ENCODE measurements at places on chromosomes 5 and 9.

DNA sequence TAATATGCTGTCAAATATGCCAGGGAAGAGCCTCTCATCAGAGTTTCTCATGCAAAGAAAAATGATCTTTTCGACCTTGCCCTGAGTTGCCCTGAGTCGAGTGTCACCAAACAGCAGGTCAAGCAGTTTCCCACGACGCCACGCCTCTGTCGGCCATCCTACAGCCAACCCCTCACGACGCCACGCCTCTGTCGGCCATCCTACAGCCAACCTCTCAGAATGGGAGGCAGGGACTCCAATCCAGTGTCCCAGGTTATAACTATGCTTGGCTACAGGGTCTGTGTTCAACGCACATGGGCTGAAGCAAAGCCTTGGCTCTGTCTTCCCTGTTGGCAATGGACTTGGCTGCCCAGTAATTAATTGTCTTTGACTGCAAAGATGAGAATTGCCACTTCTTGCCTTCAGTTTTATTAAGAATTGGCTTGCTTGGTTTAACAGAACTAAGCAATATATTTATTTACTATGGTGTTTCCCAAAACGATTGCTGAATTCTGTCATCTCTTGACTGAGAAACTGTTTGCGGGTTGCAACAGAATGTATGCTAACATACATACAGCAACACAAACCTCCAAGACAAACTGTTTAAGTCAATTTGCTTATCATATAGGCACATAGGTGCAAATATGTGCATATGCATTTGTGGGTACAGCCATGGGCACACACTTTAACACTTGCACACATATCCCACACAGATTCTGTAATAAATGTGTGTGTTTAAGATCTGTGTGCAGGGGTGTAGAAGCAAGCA is 352.9 kb downstream of the GLIS3 start:
- DNase-seq, result no peak

- DNase-seq, result no peak
These were observed 22.9 kb upstream of the CFAP95 start for GRCh38 chr9:69797675-69798074.

- DNase-seq, result no peak
These were observed 82.6 kb downstream of the ADRB2 start for GRCh38 chr5:148909040-148909439.

- DNase-seq, result no peak
These were observed 14.7 kb upstream of the FAM120A start for GRCh38 chr9:93436655-93437407.

DNA sequence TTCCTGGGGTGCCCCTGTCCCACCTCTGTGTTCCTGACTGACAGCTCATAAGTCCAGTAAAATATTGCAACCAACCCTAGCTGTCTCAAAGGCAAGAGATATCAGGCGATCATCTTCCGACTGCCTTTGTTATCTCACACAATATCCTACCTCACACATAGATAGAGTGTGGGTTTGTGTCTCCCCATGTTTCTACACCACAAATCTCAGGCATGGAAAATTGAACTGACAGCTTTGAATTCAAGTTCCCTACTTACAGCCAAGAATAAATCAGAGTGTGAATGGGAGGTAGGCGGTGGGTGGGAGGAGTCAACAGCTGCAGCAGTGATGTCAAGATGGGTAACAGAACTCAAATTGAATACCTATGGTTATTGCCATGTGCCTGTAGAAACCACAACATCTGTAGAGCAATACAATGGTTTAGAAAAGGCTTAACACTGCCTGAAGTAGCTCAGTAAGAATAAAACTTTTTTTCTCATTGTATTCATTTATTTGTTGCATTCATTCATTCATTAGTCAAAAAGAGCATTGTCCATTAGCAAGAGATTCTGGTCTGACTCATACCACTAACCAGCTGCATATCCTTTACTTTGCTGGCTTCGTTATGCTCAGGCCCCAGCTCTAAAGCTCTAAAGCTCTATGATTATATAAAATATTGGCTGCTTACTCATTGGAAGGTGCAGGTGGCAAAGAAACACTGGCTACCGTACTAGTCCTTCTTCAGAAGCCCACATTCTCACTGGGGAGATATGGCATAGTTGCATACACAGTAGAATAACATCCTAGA is 108.2 kb upstream of the DMAC1 start:
- no peak for DNase-seq

DNA sequence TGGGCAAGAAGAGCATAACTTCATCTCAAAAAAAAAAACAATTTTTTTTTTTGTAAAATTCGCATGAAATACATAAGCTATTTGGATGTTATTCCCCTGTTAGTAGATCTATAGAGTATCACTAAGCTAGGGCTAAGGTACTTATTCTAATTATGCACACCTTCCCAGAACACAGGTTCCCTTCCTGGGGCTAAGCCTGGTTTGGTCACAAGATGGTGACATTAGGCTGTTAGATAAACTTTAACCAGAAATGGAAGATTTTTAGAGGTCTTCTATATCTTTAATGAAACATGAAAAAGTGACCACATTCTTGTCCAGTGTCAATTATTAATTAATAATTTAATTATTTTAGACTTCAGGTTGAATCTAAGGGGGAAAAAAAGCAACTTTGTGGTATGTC is 433.5 kb downstream of the CDH18 start:
- no peak for DNase-seq

DNA sequence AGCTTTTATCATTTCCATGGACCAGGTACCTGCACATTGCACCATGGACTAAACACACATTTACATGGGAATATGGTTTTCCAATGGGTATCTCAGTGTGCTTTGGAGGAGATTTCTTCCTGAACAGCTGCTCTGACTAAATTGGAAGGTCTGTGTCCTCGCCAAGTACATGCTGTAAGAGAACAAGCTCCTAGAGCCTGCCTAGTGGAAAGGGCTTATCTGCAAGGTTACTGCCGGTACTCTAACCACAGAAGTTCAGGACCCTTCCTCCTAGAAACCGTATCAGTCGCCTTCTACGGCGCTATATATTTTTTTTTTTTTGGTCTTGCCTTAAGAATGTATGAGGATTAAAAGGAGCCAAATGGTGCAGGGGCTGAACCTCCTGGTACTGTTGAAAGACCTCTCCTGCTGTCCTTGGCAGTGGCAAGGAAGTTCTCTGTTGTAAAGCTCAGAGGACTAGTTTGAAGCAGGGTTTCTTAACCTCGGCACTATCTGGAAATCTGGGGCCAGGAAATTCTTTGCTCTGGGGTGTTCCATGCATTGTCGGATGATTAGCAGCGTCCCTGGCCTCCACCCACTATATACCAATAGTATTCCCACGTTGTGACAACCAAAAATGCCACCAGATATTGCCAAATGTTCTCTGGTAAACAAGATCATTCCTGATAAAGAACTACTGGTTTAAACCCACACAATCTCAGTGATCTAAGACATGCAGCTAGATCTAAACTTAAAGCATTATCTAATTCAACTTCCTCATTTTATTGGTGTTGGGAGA is 107.4 kb downstream of the FBXO38 start:
- DNase-seq, result no peak

GRCh38 chr5:15933259-15934207 is 246.1 kb downstream of the MARCHF11 start:
- DNase-seq, result no peak

- DNase-seq, result no peak
These were observed 6.4 kb downstream of the PRLR start for GRCh38 chr5:35223787-35224395.

GRCh38 chr9:91075279-91075678 is 273.7 kb downstream of the SYK start:
- no peak for DNase-seq

DNA sequence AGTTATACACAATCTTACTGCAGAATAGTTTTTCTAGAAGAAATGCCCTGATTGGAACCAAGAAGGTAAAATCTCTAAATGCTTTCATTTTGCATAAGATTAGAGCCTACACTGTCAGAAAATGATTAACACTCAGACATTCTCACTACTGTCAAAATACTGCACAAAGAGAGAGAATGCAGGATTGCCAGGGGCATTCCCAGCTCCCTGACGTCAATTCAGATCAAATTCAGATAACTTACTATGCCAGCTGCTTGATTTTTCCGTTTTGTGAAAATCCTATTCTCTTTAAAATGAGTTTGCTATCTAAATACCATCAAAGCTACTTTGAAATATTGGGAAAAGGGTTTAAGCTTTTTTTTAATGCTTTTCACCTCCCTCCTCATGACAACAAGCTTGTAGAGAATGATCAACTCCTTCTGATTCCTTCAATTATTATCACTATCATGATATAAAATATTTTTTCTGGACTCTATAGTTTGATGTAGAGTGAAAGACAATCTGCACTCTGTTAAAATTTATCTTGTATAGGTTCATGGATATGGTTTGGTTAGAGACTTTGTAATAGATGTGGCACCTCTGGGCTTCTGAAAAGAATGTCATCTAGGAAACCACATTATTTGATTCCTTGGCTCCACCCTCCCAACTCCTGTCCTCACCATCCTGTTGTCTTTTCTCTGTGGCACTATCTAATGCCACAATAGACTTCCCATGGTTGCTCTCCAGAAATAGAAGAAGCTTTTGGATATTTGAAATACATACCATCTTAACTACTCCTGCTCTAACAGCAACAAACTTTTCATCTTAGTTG is 407.7 kb downstream of the PDE4D start:
- DNase-seq, result no peak
